ENCODE measurements at places on chromosomes 3 and 15.

DNA sequence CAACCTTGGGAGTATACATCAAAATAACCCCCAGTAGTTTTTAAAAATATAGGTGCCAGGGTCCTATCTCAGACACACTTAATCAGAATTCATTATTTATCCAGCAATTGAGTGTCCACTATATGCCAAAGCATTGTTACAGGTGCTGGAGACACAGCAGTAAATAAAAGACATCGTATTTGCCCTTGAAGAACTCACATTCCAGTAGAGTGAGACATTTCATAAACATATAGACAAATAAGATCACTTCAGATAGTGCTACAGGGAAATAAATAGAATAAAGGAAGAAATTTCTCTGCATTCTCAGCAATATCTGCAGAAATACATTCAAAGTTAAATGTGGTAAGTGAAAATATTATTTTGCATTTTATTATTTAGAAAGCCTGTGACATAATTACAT, 34.1 kb upstream of the ANKRD28 start:
- DNase-seq: no peak

GRCh38 chr3:14853271-14853951, 34.6 kb downstream of the FGD5 start:
- no peak for DNase-seq

DNA sequence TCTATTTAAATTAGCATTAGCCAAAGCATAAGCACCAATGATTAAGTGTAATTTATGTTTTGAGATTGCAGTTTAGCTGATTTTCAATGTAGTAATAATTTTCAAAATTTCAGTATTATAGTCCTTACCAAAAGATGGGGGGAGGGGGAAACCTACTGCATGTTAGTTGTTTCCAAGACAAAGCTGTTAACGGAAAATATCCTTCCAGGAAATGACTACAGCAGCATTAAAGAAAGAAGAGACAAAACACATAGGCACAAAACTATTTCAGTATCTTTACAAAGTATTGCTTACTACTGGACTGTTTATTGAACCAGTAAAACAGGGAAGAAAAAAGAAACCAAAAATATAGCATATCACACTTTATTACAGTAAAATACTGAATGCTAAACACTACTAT, 10.5 kb downstream of the BNIP2 start:
- DNase-seq: no peak

DNA sequence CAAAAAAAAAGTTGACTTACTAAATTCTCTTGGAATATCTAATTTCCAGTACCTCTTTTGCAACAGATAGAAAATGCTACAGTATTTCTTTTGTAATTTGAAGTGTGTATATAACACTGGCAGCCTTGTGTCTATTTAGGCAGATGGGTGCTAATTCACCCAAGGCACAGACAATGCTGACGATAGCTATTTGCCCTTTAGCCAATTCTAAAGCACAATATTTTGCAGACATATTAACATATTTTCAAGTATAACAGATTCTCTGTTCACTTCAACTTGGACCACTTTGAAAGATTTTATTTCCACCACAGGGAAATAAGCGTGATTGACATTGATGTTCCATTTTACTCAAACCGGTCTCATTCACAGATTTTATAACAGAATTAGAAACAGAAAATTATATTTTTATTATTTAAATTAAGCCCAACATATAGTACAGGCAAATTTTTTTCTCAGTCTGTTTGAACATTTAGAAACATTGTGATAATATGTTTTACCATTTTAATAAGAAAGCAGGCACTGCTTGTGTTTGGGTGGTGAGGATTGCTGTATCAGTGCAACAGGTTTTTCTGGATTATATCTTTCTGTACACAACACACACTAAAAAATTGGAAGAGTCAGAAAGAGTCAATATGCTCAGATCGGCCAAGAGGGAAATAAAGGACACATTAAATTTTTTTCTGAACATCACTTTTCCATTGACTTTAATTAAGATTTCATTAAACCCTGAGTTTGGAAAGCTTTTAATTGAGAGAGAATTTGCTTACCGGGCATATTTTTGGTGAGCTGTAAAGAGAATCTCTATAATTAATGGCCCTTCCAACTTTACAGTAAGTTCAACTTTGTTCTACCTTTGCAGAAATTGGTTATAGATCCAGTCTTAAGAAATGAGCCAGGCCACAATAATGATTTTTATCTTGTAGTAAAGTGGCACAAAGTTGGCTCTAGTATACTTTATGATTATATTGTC, 327.3 kb upstream of the NR2F2 start:
- DNase-seq: no peak

DNA sequence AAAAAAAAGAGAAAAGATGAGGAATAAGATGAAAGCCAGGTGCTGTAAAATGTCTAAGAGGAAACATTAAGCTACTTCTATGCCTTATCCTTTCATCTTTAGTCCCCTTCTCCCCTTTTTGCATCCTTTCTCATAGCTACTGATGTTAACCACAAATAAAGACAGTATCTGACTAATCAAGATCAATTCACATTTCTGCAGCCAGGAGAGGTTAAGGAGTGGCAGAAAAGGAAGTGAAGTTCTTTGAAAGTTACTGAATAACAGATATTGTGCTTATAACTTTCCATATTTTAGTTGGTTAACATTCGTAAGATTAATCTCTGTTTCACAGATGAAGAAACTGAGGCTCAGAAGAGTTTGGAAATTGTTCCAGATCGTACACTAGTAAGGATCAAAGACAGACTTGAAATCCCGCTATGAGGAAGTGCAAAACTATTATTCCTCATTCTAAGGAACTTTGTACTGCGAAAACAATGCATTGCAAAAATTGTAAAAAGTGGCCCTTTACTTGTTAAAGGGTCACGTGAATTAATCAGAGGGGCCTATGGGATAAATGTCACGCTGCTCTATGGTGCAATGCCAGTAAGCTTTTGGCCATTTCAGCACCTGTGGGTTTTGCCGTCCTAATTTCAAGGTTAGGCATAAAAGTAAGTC, 117.7 kb upstream of the GRM7 start:
- DNase-seq: no peak

GRCh38 chr3:58962040-58962651, 87.7 kb downstream of the CFAP20DC start:
- no peak for DNase-seq

GRCh38 chr3:27907929-27908328, 185.8 kb upstream of the EOMES start:
- DNase-seq: no peak

DNA sequence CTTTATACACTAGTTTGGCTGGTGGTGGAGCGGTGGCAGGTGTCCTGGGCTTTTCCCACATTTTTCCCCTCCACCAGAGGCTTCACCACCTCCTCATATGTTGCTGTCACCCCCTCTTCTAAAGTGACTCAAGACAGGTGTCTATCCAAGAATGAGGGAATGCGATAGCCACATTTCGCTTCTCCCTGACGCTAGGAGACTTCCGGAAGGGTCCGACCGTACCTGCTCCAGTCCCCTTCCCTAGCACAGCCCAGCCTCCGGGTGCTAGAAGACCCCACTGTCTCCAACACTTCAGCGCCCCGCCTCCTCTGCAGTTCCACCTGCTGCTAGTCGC, 496 bp downstream of the SCAMP2 start:
- no peak for DNase-seq

DNA sequence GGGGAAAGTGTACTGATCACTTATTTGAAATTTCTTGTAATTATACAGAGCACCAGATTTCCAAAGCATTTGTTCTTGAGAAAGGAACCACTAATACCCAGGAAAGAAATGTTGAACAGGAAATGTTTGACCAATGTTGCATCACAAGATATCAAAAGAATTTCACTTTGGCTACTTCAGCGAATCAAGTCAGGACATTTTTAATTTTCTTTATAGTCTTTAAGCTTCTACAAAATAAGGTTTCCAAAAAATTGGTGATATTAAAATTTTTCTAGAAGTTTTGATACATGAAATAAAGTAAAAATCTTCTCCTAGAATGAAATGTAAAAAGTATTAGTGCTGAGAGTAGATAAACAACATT, 421.9 kb downstream of the MECOM start:
- DNase-seq: no peak

GRCh38 chr3:29978036-29978435, 628.4 kb upstream of the TGFBR2 start:
- no peak for DNase-seq

DNA sequence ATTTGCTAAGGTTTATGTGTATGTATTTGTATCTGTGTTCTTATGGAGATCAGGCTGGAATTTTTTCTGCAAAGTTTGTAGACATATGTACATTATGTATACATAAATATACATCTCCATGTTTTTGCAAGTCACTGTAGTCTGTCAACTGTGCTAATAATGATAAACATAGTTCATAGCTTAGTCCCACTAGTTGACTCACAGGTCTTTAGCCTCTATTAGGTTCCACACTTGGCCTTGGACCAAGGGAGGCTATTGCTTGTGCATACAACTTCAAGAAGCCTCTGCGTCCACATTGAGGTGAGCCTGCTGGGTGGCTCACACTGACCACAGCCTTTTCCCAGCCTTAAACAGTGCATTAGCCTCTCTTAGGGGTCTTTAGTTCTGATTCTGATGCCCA, 243.8 kb upstream of the PEX5L start:
- DNase-seq: no peak

- no peak for DNase-seq
Observed at GRCh38 chr3:62335196-62335595, 38.2 kb downstream of the FEZF2 start.

- DNase-seq: no peak
Observed at GRCh38 chr15:36428102-36428845, 151.2 kb upstream of the CDIN1 start.

DNA sequence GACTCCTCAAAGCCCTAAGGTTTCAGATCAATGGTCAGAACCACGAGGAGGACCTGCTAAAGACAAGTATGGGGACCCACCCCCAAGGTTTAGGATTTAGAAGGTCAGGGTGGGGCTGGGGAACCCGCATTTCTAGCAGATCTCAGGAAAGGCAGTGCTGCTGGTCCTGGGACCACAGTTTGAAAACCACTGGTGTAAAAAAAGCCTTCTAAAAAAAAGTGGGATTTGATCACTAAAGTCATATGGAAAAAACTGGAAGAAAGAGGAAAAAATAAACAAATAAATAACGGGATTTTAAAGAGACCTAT, 832 bp downstream of the SLC41A3 start:
- DNase-seq: no peak

GRCh38 chr3:87973906-87974305, 84.9 kb downstream of the CGGBP1 start:
- DNase-seq: no peak

- DNase-seq: no peak
Observed at GRCh38 chr15:79620112-79620857, 188.1 kb downstream of the MINAR1 start.

GRCh38 chr3:127316685-127317084, 28.8 kb upstream of the PRR20G start:
- DNase-seq: no peak

DNA sequence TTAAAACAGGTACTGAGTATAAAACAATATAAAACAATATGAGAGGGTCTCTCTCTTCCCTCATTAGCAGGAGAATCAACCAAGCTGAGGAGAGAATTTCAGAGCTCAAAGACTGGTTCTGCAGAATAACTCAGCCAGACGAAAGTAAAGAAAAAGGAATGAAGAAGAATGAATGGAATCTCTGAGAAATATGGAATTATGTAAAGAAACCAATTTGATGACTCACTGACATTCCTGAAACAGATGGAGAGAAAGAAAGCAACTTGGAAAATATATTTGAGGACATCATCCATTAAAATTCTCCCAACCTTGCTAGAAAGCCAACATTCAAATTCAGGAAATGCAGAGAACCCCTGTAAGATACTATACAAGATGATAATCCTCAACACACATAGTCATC, 630.9 kb downstream of the PYDC2 start:
- no peak for DNase-seq

- DNase-seq: no peak
Observed at GRCh38 chr15:53520996-53521395, 238.5 kb downstream of the WDR72 start.

DNA sequence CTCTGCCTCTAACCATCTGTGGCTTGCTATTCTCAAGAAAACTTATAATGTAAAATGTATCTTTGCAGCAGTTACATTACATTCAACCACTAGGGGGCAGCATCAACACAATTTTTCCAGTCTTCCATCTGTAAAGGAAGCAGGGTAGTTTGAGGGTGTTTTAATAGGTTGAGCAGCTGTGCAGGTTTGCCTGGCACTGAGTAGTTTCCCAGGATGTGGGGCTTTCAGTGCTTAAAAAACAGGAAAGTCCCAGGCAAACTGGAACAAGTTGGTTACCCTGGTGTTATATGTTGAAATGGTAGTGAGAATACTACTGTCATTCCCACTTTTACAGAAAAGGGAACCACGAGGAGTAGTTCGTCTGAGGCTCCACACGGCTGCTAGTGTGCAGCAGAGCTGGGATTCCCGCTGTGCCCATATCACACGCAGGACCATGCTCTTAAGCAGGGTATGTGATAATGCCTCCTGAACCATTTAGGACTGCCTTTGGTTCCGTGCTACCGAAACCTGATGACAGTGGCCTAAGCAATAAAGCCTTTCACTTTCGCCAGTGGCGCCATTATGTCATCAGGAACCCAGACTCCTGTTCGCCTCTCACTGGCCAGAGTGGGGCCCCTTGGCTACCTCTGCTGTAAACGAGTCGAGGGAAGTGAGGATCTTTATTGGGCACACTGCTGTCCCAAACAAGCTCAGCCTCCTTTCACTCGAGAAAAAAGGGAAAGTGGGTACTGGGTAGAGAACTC, 64.7 kb upstream of the ZBTB38 start:
- DNase-seq: peak; percentile 76

DNA sequence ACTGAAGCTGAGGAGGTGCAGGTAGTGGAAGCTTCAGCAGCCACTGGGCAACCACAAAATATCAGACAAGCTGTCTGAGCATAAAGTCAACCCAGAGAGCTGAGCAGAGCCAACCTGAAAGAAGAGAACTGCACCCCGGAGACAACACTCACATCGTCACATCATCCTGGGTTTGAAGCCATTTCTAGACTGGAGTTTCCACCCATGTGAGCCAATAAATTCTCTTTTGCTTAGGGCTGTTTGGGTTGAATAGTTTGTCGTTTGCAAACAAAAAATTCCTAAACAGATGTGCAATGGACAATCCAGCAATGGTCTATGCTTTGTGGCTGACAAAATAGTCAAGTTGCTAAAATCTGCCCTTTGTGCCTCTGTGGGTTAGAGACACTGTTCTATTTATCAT, 15.3 kb upstream of the RAD18 start:
- DNase-seq: no peak

DNA sequence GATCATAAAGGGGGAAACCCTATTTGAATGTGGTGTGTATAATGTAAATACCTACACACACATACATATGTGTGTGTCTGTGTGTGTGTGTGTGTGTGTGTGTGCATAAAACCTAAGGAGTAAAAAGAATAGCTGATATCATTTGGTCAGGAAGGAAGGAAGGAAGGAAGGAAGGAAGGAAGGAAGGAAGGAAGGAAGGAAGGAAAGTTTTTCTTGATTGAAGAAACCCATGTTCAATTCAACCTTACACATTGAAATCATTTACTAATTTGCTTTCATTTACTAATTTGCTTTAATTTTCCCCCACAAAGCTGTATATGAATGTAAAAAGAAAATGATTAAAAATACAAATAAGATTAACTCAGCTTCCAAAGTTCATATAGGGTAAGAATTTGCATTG, 386.6 kb downstream of the ROBO2 start:
- DNase-seq: no peak
